Small intestine (tissue), 16 donors: ENCODE measurements at places on chromosomes 7 and 10. TPM values are rescaled to one million over a fixed set of nuclear protein-coding genes. Genes with fewer than 3 reads are reported as not detected.

Gene TRIM50
- polyA plus RNA-seq, result 0.27 TPM

Gene NKX1-2
- not detected for polyA plus RNA-seq

Gene NAPEPLD
- polyA plus RNA-seq, result 23.5 TPM

Gene GBX1
- polyA plus RNA-seq, result not detected

Gene FLNC
- polyA plus RNA-seq, result 10.1 TPM

Gene TMEM196
- polyA plus RNA-seq, result not detected

Gene CYCS
- polyA plus RNA-seq, result 181 TPM

Gene SPDYE5
- polyA plus RNA-seq, result 1.9 TPM

Gene GPRIN2
- polyA plus RNA-seq, result 25.1 TPM

Gene GPER1
- 1.3 TPM for polyA plus RNA-seq

Gene PLXDC2
- polyA plus RNA-seq, result 18.3 TPM

Gene MBL2
- polyA plus RNA-seq, result not detected

Gene NACAD
- polyA plus RNA-seq, result 1.6 TPM

Gene SYT15
- polyA plus RNA-seq, result 1.7 TPM

GRCh38 chr7:156753630-156754029 is 113.1 kb downstream of the RNF32 start:
- no peaks in the 10 kb centered on the region for H3K27me3 ChIP-seq
- no peak overlapping the region for H3K4me3 ChIP-seq

- H3K27me3 ChIP-seq, result peaks cover 38% of the 10 kb centered on the region
- H3K36me3 ChIP-seq, result no peaks in the 10 kb centered on the region
- no peaks in the 10 kb centered on the region for H3K4me1 ChIP-seq
- H3K4me3 ChIP-seq, result peak overlapping the region; percentile 44
- H3K27ac ChIP-seq, result no peak overlapping the region
Measured at GRCh38 chr10:13891128-13892000, 304.6 kb downstream of the PRPF18 start.

GRCh38 chr7:112510001-112510742 is 29.4 kb downstream of the LSMEM1 start:
- no peak overlapping the region for H3K27ac ChIP-seq
- no peaks in the 10 kb centered on the region for H3K27me3 ChIP-seq
- H3K4me1 ChIP-seq, result no peaks in the 10 kb centered on the region
- no peaks in the 10 kb centered on the region for H3K36me3 ChIP-seq
- H3K4me3 ChIP-seq, result no peak overlapping the region
- no peak for DNase-seq

- H3K27ac ChIP-seq, result no peak overlapping the region
- H3K4me1 ChIP-seq, result no peaks in the 10 kb centered on the region
- no peak overlapping the region for H3K4me3 ChIP-seq
Measured at GRCh38 chr7:112101201-112101846, 104.9 kb downstream of the DOCK4 start.

- no peaks in the 10 kb centered on the region for H3K36me3 ChIP-seq
- no peak for DNase-seq
- H3K27ac ChIP-seq, result no peak overlapping the region
- H3K4me3 ChIP-seq, result no peak overlapping the region
- no peaks in the 10 kb centered on the region for H3K27me3 ChIP-seq
Measured at GRCh38 chr10:49585387-49585786, 24.7 kb upstream of the SLC18A3 start.

GRCh38 chr7:79137942-79138341 is 315.5 kb downstream of the MAGI2 start:
- no peak overlapping the region for H3K4me3 ChIP-seq
- no peaks in the 10 kb centered on the region for H3K4me1 ChIP-seq
- no peaks in the 10 kb centered on the region for H3K27me3 ChIP-seq
- no peak overlapping the region for H3K27ac ChIP-seq
- no peaks in the 10 kb centered on the region for H3K36me3 ChIP-seq

DNA sequence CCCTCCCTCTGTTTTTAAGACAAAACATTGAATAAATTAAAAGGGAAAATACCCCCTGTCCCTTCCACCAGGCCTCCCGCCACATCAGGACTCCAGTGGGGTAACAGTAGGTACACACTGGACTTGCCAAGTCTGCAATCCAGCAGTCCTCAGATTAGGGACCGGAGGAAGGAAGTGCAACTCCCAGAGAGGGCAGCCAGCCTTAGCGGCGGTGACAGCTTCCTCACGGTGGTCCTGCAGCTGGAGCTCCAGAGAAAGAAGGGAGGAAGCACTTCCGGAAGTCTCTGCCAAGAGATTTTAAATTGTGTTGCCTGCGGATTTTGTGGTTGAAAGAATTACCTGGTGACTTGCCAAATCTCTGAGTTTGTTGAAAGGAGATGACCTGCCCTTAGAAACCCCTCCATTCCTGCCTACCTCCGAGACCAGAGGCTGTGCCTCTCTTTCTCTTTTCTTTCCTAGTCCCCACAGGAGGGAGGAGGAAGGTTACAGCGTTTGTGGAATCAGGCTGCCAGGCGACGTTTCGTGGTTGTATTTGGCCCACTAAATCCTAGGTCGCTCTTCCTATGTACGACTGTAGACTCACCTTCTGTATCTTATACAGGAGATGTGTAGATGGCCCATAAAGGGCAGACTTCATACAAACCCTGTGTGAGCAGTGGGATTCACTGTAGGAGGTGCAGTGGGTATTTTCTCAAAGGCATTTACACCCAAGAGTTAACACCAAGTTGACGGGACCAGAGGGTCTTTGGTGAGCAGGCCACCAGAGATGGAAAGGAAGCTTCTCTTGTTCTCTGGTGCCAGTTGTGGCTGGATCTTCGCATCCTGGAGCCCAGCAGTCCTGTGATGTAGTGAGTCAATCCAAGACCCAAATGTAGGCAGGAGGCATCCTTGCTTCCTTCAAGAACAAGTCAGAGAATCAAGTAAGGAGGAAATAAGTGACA is 77.9 kb downstream of the INSIG1 start:
- H3K4me1 ChIP-seq, result peaks cover 4% of the 10 kb centered on the region
- no peak for DNase-seq
- no peak overlapping the region for H3K4me3 ChIP-seq
- peaks cover 92% of the 10 kb centered on the region for H3K27me3 ChIP-seq

DNA sequence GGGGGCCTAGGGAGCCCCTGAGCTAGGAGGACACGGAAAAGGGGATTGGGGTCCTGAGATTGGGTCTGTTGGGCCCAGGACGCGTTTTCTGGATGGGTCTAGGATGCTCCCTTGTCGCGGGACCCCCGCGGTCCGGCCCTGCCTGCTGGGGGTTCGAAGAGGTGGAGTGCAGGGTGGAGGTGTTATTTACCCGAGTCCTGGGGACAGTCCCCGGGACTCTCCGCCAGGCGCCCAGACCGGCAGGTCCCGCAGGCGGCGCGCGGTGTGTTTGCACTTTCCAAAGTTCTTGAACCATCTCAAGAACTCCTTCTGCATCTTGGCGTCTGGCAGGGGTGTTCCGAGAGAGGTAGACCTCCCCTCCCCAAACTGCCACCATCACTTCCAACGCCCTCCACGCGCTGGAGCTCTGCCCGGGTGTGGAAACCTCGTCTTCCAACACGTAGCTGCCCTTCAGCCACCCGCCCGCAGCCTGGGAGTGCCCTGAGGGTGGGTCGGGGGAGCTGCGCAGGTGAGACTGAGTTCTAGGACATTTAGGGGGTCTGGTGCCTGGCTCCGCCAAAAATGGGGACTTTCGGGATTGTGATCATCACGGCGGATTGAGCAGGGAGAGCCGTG is 569 bp downstream of the CAV1 start:
- H3K27ac ChIP-seq, result peak overlapping the region; percentile 52
- H3K4me1 ChIP-seq, result peaks cover 16% of the 10 kb centered on the region
- peak; percentile 19 for DNase-seq

DNA sequence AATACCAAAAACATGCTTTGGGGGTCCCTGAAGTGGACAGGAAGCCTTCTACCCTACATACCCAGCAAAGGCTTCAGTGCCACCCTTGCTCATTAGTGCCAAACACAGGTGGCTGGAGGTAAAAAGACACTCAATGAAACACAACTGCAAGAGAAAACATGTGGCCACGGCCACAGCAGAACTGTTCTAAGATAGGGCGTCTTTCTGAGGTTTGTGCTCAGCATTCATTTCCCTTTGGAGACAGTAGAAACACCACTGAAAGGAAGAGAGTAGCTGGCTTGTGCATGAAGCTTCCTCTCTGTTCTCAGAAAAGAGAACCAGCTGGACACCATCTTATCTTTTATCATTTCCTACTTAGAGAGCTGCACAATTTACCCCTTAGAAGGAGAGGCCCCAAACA is 143.0 kb downstream of the PLXNA4 start:
- no peak overlapping the region for H3K27ac ChIP-seq

GRCh38 chr7:4837041-4837802 is 24.6 kb downstream of the PAPOLB start:
- no peaks in the 10 kb centered on the region for H3K36me3 ChIP-seq
- no peaks in the 10 kb centered on the region for H3K27me3 ChIP-seq
- no peak overlapping the region for H3K27ac ChIP-seq
- DNase-seq, result no peak

DNA sequence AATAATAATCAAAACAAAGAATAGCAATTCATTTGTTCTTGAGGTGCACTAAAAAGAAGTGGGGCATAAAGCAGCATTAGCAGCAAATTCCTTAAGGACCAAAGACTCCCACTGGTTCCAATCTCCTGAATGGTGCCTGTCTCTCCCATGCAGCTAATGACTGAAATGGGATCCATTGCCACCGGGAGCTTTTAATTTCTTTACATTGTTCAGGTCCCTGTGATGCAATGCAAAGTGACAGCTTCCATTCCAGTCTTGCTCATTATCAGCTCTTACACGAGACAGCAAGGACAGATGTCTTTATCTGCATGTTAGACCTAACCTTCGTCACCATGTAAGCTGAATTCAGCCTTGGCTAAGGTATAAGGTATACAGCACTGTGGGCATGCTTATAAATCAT is 148.1 kb downstream of the POU6F2 start:
- no peak overlapping the region for H3K4me3 ChIP-seq
- DNase-seq, result no peak
- H3K27me3 ChIP-seq, result peaks cover 3% of the 10 kb centered on the region
- no peaks in the 10 kb centered on the region for H3K36me3 ChIP-seq
- no peaks in the 10 kb centered on the region for H3K4me1 ChIP-seq

GRCh38 chr7:85052894-85053293 is 134.0 kb downstream of the SEMA3D start:
- H3K27me3 ChIP-seq, result no peaks in the 10 kb centered on the region
- no peak overlapping the region for H3K27ac ChIP-seq
- no peak overlapping the region for H3K4me3 ChIP-seq
- no peaks in the 10 kb centered on the region for H3K36me3 ChIP-seq

GRCh38 chr10:27157150-27157549 is 2.0 kb downstream of the MASTL start:
- peaks cover 3% of the 10 kb centered on the region for H3K36me3 ChIP-seq
- H3K27ac ChIP-seq, result no peak overlapping the region
- no peak overlapping the region for H3K4me3 ChIP-seq
- DNase-seq, result peak; percentile 9
- no peaks in the 10 kb centered on the region for H3K4me1 ChIP-seq

DNA sequence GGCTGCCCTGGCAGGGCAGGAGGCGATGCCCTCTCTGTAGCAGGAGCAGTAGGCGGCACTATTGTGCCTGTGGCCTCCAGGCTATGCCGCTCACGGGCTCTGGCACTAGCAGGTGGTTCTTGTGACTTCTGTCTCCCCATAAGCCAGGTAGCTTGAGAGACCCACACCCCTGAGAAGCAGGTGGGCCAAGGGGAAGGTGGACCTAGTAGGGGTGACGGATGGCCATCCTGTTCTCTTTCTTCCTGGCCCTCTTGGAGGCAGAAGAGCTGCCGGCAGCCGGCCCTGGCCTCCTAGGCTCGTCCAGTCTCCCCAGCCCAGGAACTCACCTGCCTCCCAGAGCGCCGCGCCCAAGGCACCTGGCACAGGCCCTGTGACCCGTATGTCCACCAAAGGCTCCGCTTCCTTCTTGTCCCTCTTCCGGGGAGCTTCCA is 15.4 kb downstream of the MMRN2 start:
- no peaks in the 10 kb centered on the region for H3K4me1 ChIP-seq
- no peak overlapping the region for H3K27ac ChIP-seq
- no peaks in the 10 kb centered on the region for H3K36me3 ChIP-seq
- no peak overlapping the region for H3K4me3 ChIP-seq
- DNase-seq, result no peak

DNA sequence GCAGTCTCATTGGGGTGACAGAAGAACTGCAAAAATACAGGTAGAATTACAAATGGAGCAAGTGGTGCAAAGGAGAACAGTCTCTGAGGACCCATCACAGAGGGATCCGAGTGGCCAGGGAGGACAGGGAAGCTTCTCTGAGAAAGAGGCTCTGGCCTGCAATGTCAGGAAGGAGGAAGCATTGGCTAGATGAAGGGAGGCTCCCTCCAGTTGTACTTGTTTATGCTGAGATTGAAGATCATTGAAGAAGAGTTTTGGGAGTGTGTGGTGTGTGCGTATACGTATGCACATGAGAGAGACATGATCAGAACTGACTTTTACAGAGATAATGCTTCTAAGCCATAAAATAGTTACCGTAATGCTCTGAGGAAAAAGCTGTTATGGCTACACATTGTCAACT is 274.7 kb upstream of the FZD8 start:
- H3K4me3 ChIP-seq, result no peak overlapping the region
- no peaks in the 10 kb centered on the region for H3K27me3 ChIP-seq
- DNase-seq, result no peak
- no peaks in the 10 kb centered on the region for H3K36me3 ChIP-seq
- H3K4me1 ChIP-seq, result no peaks in the 10 kb centered on the region

GRCh38 chr7:148245381-148245780 is 345.2 kb upstream of the C7orf33 start:
- H3K4me1 ChIP-seq, result no peaks in the 10 kb centered on the region
- DNase-seq, result no peak
- H3K27ac ChIP-seq, result no peak overlapping the region
- H3K36me3 ChIP-seq, result no peaks in the 10 kb centered on the region
- no peaks in the 10 kb centered on the region for H3K27me3 ChIP-seq

- H3K27me3 ChIP-seq, result no peaks in the 10 kb centered on the region
- peak overlapping the region; percentile 86 for H3K27ac ChIP-seq
- DNase-seq, result peak; percentile 70
Measured at GRCh38 chr7:151080067-151080521, 515 bp downstream of the FASTK start.

DNA sequence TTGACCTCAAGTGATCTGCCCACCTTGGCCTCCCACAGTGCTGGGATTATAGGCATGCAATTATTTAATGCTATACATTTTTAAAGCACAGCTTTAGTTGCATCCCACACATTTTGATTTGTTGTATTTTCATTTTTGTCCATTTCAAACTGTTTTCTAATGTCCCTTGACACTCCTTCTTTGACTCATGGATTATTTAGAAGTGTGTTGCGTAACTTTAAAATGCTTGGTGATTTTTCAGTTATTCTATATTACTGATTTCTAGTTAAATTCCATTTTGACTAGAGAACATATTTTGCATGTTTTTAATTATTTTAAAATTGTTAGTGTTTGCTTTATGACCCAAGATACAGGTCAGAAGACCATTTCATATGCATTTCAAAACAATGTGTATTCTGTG is 28.8 kb downstream of the EVX1 start:
- H3K27me3 ChIP-seq, result no peaks in the 10 kb centered on the region
- DNase-seq, result no peak
- no peaks in the 10 kb centered on the region for H3K4me1 ChIP-seq
- H3K27ac ChIP-seq, result no peak overlapping the region
- no peaks in the 10 kb centered on the region for H3K36me3 ChIP-seq

DNA sequence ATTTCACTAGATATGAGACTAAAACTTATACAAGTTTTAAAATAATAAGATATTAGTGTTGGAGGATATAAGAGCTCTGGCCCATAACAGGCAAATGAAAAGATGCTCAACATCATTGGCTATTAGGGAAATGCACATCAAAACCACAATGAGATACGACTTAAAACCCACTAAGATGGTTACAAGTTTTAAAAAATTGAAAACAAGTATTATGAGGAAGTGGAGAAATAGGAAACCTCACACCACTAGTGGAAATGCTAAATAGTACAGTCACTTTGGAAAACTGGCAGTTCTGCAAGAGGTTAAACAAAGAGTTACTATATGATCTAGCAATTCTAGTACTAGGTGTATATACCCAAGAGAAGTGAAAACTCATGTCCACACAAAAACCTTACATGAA is 17.2 kb downstream of the PANK1 start:
- peaks cover 9% of the 10 kb centered on the region for H3K36me3 ChIP-seq
- H3K27ac ChIP-seq, result no peak overlapping the region
- no peak for DNase-seq
- peaks cover 8% of the 10 kb centered on the region for H3K4me1 ChIP-seq
- H3K27me3 ChIP-seq, result no peaks in the 10 kb centered on the region
